Neural progenitor cell (in vitro differentiated cells): ENCODE measurements at places on chromosomes 3 and 15.
A peak's percentile ranks its signal among the peaks of the same experiment; 100 is the strongest.

- DNase-seq: no peak
These were observed 79.8 kb upstream of the ZPLD1 start for GRCh38 chr3:102354818-102355515.

DNA sequence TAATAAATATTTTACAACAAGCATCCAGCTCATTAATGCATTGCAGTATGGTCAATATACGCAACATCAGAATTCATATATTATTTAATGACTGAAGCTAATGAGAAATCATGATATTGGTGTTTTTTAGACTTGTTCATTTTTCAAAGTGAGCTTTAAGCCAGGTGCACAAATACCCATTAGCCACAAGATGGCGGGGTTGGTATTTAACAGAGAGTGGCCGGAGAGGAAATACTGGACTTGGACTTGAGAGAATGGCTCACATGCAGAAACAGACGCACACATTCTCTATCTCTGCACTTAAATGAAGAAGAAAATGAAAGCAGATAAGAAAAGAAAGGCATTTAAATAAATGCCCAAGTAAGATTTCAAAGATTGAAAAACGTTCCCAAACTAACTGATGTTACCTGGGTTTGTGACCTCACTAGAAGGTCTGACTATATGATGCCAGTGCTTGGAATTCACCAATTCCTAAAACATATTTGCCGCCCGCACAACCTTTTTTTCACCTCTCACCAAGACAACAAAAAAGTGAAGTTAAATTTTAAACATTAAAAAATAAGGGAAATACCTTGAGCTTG is 21.2 kb upstream of the CRBN start:
- DNase-seq: peak; percentile 80

- no peak for DNase-seq
These were observed 483.5 kb downstream of the GABRG3 start for GRCh38 chr15:27454281-27455075.

DNA sequence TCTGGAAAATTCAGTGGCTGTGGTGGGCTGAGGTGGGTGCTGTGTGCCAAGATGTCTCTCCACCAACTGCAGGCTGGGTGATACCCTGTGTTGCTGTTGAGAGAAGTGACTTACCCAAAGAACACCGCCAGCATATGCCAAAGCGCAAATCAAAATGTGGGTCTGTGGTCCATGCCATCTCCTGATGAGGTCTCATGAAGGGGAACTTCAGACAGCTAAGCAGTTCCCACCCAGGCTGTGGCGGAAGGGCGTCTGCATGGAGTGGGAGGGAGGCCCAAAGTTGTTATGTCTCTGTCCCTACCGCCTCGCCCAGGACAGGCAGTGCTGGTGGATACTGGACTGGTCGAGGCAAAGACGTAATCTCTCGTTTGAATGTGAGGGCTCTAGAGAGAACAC is 70.9 kb upstream of the PLXNA1 start:
- DNase-seq: no peak

DNA sequence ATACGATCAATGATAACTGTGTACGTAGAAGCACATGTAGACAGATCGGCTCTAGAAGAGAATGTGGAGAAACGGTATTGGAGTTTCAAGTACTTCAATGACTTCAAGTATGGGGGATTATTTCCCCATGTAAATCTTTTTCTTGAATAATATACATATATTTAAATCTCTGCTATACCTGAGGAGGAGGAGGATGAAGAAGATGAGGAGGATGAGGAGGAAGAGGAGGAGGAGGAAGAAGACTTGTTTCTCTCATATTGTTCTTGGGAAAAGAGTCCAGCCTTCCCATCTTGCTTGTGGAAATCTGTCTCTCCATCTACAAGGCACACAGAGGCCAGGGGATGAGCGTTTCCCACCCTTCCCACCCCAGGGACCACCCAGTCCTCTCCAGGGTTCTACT is 10.6 kb downstream of the TMEM40 start:
- no peak for DNase-seq

- DNase-seq: peak; percentile 73
These were observed 697 bp downstream of the CHSY1 start for GRCh38 chr15:101250873-101251829.

- DNase-seq: peak; percentile 45
These were observed 225.6 kb downstream of the TIGIT start for GRCh38 chr3:114519415-114519814.

GRCh38 chr15:59532770-59533379 is 78.7 kb upstream of the GCNT3 start:
- DNase-seq: peak; percentile 60

DNA sequence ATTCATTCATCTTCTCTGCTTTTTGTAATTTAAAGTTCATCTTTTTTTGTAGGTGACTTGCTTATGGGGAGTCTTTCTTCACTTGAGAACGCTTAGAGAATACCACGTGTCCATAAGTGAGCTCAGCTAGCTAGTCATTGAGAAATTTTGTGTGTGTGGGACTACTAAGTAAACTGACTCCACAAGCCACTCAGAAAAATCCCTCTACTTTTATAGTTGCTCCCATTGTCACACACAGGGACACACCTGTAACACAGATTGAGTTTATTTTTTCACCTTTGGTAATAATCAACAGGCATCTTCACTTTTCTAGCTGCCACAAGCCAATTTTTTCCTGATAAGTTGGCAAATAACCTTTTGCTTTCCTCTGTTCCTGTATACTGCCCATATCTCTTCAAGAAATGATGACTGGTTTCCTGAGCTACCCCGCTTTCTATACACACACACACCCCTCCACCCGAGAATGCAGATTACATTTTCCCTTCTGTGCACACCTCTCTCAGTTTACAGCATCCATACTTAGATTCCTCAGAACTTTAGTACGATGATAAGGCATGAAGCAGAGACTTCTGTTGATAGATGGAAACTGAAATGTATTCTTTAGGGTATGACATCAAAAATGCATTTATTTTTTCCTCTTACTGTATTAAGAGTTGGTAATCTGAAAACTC is 4.6 kb downstream of the TSC22D2 start:
- no peak for DNase-seq

- DNase-seq: no peak
These were observed 173.2 kb upstream of the PRICKLE2 start for GRCh38 chr3:64398476-64398875.

- DNase-seq: peak; percentile 73
These were observed 64.9 kb upstream of the POLG start for GRCh38 chr15:89399238-89400115.

- DNase-seq: peak; percentile 96
These were observed 137.7 kb downstream of the IGF1R start for GRCh38 chr15:98785807-98786621.

DNA sequence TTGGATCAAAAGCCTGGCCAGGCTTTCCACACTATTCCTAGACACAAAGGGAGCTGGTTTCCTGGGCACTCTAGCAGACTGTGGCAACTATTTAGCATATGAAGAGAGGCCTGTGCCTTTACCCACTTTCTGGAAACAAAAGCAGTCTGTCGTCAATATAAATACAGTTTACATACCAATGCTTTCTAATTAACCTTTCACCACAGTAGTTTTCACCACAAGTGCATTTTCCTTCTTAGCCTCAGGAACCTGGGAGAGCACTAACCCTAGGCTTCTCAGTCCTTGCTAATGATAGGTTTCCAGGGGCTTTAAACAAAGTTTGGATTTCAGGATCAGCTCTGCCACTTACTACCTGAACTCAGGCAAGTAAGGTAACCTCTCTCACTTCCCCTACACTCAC is 499.1 kb downstream of the MAGI1 start:
- peak; percentile 54 for DNase-seq

GRCh38 chr3:160044121-160044520 is 55.5 kb downstream of the IL12A start:
- DNase-seq: no peak

DNA sequence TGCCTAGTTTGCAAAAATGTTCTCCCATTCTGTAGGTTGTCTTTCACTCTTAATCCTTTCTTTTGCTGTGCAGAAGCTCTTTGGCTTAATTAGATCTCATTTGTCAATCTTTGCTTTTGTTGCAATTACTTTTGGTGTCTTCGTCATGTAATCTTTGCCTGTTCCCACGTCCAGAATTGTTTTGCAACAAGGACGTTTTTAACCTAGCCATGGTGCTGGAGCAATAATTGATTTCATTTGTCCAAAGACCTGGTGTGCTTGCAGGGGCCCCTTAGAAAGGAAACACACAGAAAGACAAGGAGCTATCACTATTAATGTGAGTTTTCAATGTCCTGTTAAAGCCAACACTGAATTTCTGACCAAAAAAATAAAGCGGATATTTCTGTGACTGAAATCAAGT is 89.1 kb upstream of the GALNT15 start:
- no peak for DNase-seq

GRCh38 chr15:51448622-51449399 is 107.4 kb downstream of the GLDN start:
- DNase-seq: no peak

- no peak for DNase-seq
These were observed 57.7 kb downstream of the GATM start for GRCh38 chr15:45320581-45321205.

GRCh38 chr3:170889132-170889531 is 19.1 kb upstream of the RPL22L1 start:
- no peak for DNase-seq

DNA sequence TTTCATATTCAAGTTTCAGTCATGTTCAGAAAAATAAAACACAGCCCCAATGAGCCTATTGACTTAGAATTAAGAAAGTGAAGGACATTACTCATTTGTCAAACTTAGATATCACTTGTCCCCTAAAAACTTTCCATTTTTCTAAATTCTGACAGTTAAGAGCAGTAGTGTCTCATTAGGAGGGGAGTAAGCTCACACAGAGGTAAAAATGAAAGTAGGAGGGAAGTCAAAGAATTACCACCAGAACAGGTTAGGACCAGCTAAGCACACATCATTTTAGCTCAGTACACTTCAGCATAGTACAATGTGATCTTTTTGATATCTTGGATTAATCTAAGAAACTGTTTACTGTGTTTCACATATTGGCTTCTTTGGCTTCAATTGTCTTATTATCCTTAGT is 64.3 kb downstream of the OSTN start:
- DNase-seq: no peak

DNA sequence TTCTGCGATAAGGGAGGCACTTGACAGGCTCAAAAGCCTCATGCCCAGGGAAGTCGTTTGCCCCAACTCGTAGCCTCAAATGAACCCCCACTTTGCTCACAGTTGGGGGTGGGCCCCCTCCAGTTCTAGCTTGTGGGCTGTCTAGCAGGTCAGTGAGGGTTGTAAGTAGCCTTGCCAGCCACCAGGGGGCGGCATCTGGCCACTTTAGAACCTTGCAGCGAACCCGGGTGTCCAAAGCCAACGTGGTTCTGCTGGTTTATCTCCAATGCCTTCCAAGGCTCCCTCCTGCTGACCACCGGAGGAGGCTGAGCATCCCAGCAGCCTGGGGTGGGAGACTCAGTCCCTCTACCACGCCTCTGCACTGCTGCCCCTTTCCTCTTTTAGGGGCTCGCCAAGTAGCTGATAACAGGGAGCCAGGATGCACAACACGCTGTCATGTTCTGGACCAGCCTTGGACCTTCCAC is 9.2 kb upstream of the RBSN start:
- peak; percentile 87 for DNase-seq

DNA sequence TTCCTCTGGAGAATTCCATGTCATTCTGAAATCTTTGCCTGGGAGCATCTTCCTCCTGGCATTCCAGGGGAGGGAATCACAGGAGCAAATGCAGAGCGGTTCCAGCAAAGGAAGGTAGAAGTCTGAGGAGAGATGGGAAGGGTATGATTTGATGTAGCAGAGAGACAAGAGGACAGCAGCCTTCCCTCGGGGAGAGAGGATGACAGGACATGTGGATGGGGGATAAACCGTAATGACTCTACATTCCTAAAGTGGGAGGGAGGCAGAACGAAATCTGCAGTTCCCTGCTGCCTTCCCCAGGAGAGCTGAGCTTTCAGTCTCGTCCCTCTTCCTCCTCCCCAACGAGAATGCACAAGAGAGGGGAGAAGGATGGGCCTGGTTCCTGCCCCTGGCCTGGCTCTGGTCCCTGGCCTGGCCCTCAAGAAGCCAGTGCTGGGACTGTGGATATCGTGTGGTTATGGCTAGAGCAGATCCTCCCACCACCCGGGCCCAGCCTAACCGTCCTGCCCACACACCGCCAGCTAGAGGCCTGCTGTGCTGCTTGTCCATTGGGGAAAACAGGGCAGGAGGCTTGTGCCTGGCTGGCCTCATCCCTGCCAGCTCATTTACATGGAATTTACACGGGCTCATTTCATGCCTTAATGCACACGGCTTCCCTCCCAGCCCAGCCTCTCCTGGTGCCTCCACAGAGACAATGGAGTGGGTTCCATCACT is 26.6 kb downstream of the SEMA7A start:
- peak; percentile 79 for DNase-seq

DNA sequence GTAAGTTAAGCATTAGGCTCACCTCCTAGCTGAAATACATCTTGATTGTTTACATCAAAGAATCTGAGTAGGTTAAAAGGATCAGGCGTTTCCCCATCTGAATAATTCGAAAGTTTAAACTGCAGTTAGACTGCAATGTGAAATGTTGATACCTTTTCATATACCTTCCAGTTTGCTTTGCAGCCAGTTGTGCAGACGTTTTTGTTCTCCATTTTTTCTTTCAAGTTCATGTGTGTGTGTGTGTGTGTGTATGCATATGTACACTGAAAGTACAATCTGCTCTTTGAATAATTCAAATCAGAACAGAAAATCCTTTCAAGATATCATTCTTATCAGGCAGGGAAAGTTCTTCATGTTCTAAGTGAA is 2.9 kb downstream of the ITPR1 start:
- DNase-seq: no peak

- no peak for DNase-seq
These were observed 398.5 kb downstream of the PDCD6IP start for GRCh38 chr3:34196914-34197313.

- DNase-seq: no peak
These were observed 88.6 kb downstream of the GTPBP8 start for GRCh38 chr3:113079218-113079961.

DNA sequence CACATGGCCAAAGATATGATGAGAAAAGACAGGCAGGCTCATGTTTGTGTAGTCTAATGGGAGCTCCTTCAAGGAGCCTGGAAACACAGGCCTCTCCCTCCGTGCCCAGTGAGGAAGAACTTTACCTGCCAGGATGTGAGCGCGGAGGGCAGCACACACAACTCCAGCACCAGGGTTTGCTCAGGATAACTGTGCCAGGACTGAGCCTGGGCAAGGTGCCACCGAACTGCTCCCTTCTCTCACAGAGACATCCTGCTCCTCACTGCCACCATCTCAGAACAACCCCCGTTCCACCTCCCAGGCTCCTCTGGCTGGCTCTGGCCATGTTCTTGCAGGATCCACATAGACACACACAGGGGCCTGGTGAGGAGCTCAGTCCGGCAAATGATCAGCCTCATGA is 87.4 kb downstream of the NUP210 start:
- DNase-seq: no peak

DNA sequence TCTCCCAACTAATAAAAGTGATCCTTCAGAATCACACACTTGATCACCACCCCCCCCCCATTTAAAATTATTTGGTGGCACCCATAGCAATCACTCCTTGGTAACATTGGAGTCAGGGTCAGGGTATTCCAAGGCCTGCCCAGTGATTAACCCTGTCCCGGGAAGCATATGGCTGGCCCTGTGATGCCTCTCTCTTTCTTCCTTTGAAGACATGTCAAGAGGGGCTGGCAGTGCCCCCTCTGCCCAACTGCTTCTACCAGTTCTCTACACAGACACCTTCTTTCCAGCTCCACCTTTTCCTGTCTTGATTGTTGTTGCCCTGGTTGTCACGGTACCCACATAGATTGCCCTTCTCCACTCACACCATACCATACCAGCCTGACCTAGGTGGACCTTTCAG is 30.9 kb upstream of the MANF start:
- DNase-seq: no peak
